AG20443 (cell line): ENCODE measurements at places on chromosomes 12 and 14.

- no peak for DNase-seq
Observed at GRCh38 chr14:95260537-95261361, 59.0 kb downstream of the CLMN start.

DNA sequence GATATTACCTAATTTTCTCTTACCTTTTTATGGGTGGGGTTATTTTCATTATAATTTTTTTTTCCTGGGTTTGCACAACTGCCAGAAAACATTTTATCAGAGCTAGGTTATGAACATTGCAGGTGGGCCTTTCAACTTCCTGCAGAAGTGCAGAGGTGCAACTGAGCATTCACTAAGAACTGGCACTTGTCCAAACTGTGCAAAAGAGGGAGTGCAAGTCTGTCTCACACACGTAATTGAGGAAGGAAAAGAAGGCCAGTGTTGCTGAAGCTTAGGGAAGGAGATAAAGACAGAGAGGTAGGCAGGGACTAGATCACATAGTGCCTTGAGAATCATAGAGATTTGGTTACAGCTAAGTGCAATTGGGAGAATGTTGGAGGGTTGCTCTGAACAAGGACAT is 14.1 kb upstream of the AMN1 start:
- no peak for DNase-seq

GRCh38 chr14:76121089-76121748 is 30.5 kb upstream of the GPATCH2L start:
- DNase-seq, result no peak

- no peak for DNase-seq
Observed at GRCh38 chr12:132546647-132547046, 56.7 kb downstream of the FBRSL1 start.

DNA sequence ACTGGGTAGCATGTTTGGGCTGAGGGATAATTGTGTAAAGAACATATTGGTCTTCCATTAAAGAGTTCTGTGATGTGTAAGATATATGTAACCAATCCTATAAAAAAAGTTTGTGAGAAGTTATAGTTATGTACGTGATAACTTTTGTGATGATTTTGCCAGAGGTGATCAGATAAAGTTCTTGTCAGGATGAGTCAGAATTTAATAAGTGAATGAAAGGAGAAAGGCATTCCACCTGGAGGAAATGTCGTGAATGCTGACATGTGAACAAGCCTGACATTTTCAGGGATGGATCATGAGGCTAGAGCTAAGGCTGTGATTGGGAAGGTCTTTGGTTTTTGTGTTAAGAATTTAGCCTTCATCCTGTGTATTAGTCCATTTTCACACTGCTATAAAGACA is 241.5 kb downstream of the SNAPC1 start:
- DNase-seq, result no peak

GRCh38 chr14:103483600-103483999 is 39.0 kb downstream of the CKB start:
- peak; percentile 58 for DNase-seq

DNA sequence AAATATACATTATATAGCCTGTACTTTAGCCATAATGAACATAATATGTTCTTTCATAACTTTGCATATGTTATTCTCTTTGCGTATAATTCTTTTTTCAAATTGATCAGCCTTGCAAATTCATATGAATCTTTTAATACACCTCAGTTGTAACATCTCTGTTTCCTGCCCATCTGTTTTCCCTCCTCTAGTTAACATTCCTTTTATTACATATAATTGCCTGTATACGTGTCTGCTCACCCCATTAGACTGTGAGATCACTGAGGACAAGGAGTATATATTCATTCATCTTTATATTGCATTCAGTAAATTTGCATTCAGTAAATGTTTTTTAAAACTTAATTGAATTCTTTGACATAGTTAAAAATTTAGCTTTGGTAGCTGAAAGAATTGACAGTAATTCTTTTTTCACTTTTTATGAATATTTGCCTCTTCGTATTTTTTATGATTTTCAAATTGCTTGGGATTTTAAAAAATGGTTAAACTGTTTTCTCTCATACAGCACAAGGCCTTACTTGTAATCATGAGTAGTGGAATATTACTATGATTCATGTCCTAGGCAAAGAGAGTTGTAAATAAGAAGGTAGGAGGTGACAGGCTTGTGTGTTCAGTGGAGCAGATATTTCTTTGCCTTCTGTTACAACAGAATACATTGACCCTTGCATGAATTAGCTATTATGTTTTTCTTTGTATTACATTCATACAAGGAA is 32.8 kb upstream of the KLHL42 start:
- peak; percentile 21 for DNase-seq

- DNase-seq, result no peak
Observed at GRCh38 chr12:52848661-52849255, at the start of gene KRT78. TSS of gene KRT78 (minus strand) at chr12:52848994. CDS start at chr12:52848930, 64 bp downstream.

GRCh38 chr14:73903028-73903427 is 16.4 kb downstream of the ZNF410 start:
- no peak for DNase-seq

- no peak for DNase-seq
Observed at GRCh38 chr12:51811203-51812202, 37.0 kb downstream of the FIGNL2 start.

- no peak for DNase-seq
Observed at GRCh38 chr12:88251798-88252197, 109.7 kb downstream of the TMTC3 start.

DNA sequence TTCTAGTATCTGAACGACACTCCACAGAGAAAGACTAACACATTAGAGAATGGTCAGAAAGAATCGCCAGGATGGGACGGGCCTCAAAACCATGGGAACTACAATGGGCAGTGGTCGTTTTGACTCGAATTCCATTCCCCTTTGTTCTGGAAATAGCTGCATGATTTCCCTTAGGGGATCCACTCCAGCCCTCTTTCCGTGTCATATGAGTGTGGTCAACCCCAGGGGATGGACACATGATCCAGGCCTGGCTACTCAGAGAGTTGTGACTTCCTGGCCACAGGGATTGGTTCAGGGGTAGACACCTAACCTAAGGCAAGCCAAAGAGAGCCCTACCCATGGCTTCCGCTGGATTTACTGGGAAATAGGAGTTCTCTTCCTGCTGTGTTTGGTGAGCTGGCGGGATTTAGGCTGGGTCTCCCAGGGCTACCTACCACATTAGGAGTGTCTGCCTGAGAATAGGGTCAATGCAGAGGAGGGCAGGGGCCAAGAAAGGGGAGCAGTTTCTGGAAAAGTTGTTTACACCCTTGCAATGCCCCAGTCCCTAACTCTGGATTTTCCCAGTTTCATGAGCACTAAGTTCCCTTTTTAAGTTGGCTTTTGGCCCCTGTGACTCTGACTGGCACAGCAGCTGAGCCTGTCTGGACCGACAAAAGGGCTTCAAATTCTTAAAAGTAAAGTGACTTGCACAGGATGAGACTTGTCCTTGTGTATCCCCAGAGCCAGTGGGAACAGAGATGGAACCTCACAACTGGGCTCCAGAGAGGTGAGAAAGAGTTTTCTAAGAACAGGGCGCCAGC is 28.1 kb upstream of the GPATCH2L start:
- no peak for DNase-seq

GRCh38 chr14:46686652-46687051 is 35.1 kb upstream of the RPL10L start:
- no peak for DNase-seq

GRCh38 chr14:103151270-103151945 is 28.1 kb downstream of the TNFAIP2 start:
- no peak for DNase-seq

DNA sequence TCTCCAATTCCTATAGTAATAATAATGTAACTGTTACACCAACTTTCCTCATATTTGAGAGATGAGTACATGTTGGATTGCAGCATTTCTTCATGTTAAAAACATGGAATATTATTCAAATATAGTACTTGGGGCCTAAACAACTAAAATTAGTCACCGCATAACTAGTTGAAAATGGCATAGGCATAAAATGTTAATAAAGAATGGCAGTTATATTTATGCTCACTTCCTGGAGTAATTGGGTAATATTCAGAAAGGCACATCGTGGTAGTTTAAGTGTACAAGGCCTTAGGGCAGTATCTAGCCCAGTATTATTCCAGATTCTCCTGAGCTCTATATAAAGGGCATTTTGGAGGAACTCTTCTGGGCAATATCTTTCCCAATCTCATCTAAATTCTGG is 46.0 kb downstream of the ERGIC2 start:
- no peak for DNase-seq
